Esophagus muscularis mucosa (tissue), 4 donors: ENCODE measurements at places on chromosomes 3 and 15.

GRCh38 chr3:184466413-184466960 lies 86.6 kb downstream of the CHRD start:
- DNase-seq: peak; percentile 91

DNA sequence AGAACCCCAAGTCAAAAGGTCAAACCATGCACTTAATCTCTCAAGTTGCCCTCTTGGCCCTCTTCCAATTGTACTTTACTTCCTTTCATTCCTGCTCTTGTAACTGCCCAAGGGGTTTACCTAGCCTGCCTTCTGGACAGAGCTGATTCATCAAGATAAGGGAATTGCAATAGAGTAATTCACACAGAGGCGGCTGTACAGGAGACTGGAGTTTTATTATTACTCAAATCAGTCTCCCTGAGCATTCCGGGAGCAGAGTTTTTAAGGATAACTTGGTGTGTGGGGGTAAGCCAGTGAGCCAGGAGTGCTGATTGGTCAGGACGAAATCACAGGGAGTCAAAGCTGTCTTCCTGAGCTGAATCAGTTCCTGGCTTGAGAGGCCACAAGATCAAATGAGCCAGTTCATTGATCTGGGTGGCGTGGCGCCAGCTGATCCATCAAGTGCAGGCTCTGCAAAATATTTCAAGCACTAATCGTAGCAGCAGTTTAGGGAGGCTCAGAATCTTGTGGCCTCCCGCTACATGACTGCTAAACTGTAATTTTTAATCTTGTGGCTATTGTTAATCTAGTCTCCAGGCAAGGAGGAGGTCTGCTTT lies 590.0 kb downstream of the EPHA3 start:
- DNase-seq: no peak

- no peak for DNase-seq
These were observed 260.5 kb downstream of the PTPRG start for GRCh38 chr3:61821823-61822251.

DNA sequence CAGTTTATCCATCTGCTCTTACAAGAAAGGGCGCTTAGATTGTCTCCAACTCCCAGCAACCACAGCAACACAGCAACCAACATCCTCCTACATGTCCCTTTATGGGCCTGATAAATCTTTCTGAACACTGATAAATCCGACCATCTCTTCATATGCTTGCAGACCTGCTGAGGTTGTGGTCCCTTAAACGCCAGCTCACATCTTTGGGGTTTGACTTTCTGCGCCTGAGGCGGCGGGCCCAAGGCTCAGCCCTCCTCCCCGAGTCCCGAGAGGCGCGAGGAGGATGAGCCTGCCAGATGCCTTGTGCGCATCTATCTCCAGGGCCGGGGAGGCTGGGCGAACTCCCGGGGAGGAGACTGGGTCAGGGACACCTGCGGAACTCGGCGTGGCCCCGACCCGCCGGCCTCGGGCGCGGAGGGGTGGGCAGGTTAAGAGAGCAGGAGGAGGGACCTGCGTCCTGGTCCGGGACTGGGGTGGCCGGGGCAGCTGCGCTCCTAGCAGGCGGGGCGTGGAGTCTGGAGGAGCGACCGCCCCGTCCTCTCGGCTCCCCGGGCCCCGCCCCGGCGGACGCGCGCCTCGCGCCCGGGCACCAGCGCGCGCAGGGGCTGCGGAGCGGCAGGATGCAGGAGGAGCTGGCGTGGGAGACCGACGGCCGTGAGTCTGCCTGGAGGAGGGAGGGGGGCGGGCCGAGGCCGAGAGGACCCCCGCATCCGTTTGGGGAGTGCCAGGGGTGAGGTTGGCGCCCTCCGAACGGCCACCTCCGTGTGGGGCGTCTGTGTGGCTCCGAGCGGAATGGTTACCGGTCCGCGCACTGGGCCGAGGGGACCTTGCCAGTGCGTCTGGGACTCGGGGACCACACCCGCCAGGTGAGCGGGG lies at the start of gene ANKDD1A:
Gene ANKDD1A, plus strand, starts transcription at position 592 of the 876 bp plus-strand sequence. Its CDS starts 29 bp downstream, at position 621.
- no peak for DNase-seq

DNA sequence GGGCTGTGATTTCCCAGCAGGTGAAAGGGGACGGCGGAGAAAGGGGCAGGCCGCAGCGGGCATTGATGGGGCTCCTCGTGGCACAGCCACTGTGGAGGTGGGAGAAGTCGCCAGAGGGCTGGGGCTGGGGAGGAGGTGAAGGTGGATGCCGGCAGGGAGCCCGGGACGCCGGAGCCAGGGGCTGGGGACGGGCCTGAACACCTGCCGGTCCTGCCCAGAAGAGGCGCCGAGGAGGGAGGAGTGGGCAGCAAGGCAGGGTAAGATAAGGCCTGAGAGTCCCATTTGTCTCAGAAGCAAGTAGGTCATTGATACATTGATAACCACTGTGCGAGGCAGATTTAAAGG lies 571 bp upstream of the RARRES1 start:
- no peak for DNase-seq

- DNase-seq: no peak
These were observed 393.1 kb downstream of the LPP start for GRCh38 chr3:188546835-188547670.

DNA sequence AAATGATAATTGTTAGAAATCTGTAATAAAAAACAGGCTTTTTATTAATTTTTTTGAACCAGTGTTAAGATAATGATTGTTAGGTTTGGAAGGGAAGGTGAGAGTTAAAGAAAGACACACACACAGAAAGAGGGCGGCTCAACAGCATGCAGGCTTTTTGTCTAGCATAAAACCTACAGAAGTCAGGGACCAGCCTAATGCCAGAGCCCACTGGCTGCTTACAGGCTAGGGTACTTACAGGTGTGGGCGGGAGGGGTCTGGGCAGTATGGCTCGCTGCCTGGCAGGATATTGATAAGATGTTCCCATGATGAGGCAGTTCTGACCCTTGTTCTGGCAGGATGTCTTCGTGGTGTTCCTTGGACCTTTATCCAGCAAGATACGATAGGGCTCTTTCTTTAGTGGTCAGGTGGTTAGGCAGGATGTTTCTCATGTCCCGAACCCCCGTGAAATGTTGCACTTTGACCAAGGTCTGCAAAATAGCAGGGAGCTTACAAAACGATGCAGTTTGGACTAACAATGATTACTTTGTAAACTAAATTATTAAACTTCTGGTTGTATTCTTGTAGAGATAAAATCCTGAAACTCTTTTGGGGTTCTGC lies 84.7 kb downstream of the DCUN1D1 start:
- DNase-seq: no peak

DNA sequence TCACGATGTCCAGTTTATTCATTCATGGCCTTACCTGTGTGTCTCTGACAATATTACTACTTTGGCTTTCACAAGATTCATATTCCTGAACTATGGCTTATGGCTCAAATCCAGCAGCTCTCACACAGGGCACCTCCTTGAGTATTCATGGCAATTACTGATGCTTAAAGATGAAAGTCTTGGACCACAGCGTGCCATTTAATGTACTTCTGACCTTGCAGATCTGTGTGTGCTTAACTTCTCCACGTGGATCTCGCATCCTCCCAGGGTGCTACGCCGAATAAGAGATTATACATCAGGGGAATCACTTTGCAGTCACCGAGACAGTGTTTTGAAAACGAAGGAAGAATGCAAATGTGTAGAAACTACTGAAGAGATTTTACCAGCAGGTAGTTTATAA lies 147.5 kb downstream of the TNIK start:
- DNase-seq: no peak

GRCh38 chr15:58459560-58459959 lies 27.8 kb downstream of the LIPC start:
- no peak for DNase-seq

- DNase-seq: no peak
These were observed 17.7 kb upstream of the CPA3 start for GRCh38 chr3:148847351-148847750.

GRCh38 chr15:92140796-92141195 lies 252.9 kb upstream of the ST8SIA2 start:
- DNase-seq: no peak

DNA sequence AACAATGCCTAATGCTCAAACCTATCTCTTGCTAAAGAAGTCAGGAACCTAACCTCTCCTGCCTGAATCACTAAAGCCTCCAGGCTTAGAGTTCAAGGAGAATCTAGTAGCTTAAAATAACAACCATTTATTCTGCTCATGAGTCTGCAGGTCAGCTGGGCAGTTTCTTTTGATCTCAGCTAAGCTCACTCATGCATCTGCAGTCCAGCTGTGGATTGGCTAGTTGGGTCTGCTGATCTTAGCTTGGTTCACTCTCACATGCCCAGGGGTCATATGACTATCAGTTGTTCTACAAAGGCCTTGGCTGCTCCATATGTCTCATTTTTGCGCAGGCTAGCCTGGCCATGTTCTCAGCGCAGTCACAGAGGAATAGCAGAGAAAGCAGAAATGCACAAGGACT lies 109.2 kb upstream of the STT3B start:
- no peak for DNase-seq

GRCh38 chr15:45087513-45087912 lies 26.5 kb downstream of the DUOX2 start:
- no peak for DNase-seq

- DNase-seq: no peak
These were observed 138.1 kb downstream of the GREM1 start for GRCh38 chr15:32855942-32856341.

DNA sequence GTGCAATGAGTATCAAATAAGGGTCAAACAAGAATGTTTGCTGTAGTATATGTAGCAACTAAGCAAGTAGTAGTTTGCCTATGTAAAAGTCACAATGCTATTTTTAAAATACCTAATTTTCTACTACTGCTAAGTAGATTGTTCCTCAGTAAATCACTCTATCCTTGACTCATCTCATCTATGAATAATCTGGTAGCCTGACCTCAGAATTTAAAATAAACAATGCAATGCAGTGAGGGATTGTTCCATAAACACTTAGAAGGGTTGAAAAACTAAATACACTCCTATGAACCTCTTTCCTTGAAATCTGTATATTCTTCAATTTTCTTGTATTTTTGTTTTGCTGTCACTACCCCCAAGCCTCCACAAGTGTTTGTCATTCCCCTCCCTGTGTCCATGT lies 253.3 kb downstream of the TBC1D5 start:
- no peak for DNase-seq

DNA sequence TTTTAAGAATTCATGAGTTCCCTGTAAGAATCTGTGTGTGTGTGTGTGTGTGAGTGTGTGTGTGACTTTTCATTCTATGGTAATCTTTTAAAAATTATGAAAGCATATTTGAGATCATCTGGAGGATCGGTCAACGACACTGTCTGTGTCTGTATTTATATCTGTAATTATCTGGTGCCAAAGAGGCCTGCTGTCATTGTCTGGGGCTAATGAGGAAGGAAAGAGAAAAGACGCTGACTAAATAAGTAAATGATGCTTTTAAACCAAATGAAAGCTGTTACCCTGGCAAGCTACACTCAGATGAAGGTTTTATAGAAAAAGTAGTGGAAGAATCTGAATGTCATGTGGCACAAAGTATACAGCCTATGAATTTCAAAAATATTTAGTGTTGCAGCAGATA lies 439.8 kb downstream of the RBMS3 start:
- no peak for DNase-seq

GRCh38 chr3:151460774-151461450 lies at the start of gene IGSF10:
Gene IGSF10 (minus strand): TSS chr3:151461061. CDS start chr3:151458709, 2,352 bp downstream.
- DNase-seq: no peak

GRCh38 chr3:172126741-172127140 lies 87.4 kb downstream of the FNDC3B start:
- DNase-seq: no peak

GRCh38 chr15:39850436-39850835 lies 67.8 kb upstream of the FSIP1 start:
- no peak for DNase-seq

DNA sequence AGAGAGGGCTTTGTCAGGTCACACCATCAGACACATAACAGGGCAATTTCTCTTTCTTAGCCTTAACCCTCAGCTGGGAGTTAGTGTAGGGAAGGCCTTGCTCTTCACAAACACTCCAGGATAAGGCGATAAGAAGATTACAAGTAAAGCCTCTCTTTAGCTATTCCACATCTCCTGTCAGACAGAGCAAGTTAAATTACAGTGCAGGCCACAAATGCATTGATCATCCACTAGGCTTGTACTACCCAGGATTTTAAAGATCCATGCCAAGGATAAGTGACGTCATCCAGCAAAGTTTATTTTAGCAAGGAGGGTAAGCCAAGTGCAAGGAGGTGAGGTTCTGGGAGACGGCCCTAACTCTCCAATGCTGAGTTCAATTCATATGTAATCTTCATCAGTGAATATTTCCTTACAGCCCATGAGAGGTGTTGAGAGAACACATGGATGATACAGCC lies 890.6 kb upstream of the NR2F2 start:
- no peak for DNase-seq

- no peak for DNase-seq
These were observed 294.9 kb upstream of the SGO1 start for GRCh38 chr3:20480786-20481365.

DNA sequence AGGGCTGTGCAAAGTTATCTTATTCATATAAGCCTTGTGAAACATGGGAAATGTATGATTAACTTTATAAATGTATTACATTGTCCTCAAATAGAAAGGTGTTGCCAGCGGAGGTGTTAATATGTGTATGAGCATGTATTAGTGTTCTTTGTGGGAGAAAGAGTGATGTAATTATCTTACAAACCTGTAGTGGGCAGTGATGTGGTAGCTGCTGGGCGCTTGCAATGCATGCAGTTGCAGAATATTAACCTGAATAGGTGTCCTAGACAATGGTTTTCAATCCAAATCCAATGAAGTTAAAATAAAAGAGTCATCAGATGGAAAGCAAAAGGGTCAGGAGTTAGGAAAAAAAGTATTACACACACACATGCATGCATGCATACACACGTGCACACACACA lies 881.3 kb upstream of the CADM2 start:
- DNase-seq: no peak

- no peak for DNase-seq
These were observed 19.1 kb downstream of the IREB2 start for GRCh38 chr15:78457101-78457500.

DNA sequence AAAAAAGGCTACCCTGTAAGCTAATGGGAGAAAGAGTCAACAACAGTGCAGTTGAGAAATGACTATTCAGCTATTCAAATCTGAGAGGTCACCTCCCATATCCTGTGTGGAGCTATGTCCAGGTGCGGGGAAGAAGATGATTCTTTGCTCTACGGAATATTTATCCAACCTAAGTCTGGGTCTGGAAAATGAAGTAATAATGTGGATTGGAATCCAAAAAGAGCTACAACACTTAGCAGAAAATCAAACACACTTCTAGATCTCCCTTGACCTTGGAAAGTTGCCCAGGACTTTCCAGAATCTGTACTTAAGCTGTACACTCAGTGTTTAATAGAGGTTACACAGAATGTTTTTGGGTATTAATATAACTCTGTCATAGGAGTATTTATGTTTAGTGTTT lies 251.9 kb downstream of the NAALADL2 start:
- no peak for DNase-seq
